ENCODE measurements at places on chromosomes 5 and 9.

- no peak for DNase-seq
Observed at GRCh38 chr9:99172124-99173091, 49.3 kb downstream of the ALG2 start.

DNA sequence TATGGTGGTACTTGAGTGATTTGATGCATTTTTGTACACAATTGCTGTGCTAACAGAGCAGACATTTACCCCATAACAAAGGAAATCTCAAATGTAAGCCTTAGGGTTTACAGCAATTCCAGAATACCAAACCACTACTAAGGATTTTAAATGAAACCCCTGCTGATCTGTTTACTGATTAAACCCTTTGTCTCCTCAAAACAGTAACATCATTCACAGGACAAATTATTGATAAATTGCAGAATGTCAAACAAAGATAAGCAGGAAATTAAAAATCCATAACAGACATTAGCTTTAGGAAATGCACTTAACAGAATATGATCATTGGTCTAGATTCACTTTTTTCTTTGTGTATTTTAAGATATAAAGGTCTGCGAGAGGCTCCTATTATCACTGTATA lies 1016.4 kb upstream of the DMAC1 start:
- DNase-seq: no peak

DNA sequence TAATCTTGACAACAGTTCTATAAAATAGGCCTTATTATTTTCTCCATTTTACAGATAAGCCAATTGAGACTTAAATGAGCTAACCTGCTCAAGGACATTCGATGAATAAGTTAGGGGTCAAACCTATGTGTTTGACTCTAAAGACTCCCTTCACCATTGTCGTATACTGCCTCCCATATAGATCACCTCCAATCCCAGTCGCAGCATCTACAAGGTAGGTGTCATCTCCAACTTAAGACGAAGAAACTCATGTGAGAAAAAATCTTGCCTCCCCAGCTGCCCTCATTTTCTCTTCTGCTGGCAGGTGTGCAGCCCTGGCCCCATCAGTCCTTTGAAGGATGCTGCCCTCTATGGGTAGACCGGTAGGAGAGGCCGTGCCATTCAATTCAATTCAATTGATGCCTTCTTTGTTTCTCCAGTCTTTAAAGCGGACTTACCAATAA lies 75.2 kb upstream of the SMARCA2 start:
- DNase-seq: no peak

DNA sequence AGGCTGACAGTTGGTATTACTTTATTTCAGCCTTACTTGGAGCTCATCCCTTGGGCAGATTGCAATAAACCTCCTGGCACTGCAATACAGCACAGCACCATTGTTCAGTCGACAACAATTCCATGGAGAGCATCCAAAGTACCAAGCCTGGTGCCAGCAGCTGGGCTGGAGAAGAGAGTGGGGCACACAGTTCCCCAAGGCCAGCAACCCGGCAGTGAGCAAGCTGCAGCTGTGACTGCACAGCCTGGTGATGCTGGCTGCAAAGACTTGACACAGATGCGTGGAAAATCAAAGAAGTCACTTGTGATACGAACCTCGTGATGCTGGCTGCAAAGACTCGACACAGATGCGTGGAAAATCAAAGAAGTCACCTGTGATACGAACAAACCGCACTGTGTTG lies 125.4 kb downstream of the ATPSCKMT start:
- no peak for DNase-seq

DNA sequence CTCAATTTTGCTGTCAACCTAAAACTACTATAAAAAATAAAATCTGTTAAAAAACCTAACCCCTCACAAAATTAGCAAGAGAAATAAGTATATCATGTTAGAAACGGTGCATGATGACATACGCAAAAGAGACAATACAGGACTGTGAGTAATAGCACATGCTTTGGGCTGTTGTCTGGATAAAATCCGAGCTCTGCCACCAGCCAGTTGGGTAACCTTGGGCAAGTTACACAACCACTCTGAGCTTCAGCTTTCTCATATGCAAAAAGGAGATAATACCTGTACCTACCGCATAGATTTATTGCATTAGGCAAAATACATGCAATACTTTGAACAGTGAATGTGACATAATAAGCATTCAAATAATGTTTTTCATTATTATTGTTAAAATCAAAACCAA lies 481.7 kb downstream of the TLE1 start:
- DNase-seq: no peak

- DNase-seq: peak; percentile 72
Observed at GRCh38 chr5:150573867-150574817, 66.2 kb downstream of the NDST1 start.

GRCh38 chr5:83009408-83009807 lies 67.8 kb downstream of the TMEM167A start:
- no peak for DNase-seq

GRCh38 chr5:5293029-5293428 lies 129.4 kb upstream of the ICE1 start:
- no peak for DNase-seq

- DNase-seq: peak; percentile 80
Observed at GRCh38 chr5:132497488-132497997, 7.0 kb upstream of the IRF1 start.

GRCh38 chr9:94761481-94761880 lies 35.0 kb downstream of the AOPEP start:
- DNase-seq: no peak

DNA sequence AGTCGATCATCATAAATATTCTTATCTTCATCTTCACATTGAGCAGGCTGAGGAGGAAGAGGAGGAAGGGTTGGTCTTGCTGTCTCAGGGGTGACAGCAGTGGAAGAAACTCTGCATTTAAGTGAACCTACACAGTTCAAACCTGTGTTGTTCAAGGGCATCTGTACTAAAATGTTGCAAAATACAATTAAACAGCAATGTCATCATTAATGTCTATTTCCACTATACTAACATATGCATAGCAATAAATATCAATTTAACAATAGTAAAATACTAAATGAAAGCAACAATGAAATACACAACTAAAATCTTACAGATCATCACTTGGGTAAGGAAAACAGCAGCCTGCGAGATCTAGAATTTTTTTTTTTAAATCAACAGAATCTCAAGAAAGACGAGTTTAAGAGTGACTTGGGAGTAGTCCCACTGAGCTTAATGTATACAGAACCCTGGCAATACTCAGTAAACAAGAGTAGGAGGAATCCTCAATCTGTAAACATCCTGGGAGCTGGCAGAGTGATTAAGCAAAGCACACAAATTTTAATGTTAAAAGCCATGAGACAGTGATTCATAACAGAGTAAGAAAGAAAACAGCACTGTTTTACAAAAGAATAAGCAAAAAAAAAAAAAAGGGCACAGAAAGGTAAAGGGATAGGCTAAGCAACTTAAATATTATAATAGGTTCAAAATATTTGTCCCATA lies 10.0 kb downstream of the HOMER1 start:
- DNase-seq: no peak

GRCh38 chr5:597871-598563 lies 14.1 kb upstream of the CEP72 start:
- no peak for DNase-seq

- DNase-seq: no peak
Observed at GRCh38 chr5:81783401-81783800, 32.5 kb upstream of the SSBP2 start.

DNA sequence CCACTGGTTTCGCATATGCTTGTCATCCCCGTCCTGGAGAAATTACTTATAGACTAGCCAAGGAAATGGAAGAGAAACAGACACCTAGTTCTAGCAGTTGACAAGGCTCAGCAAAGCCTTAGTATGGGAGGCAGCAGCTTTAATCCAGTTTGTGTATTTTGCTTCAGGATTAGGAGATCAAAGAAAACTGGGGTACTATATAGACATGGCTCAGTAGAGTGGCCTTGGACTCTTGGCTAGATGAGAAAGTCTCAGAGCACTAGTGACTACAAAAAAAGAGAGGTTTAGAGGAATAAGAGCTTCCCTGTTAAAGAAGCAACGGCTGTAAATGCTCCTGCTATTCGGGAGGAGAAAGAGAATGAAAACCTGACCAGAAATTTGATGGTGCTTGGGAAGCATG lies 349.1 kb downstream of the CTNND2 start:
- DNase-seq: no peak

DNA sequence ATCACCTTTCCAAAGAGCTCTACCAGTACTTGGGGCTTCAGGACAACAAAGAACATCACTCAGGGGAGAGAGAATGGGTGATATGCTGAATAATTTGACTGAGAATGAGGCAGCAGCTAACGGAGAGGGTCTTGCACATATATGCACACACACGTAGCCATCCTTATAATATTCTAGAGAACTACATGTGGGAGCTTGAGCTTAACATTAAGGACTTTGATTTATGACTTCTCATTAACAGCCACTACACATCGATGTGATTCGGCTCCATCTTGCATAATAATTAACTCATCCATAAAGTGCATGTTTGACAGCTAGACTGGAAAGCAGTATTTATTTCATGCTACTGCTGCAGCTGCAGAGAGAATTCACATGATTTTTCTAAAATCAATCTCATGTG lies 163.4 kb downstream of the RAB3C start:
- DNase-seq: no peak

DNA sequence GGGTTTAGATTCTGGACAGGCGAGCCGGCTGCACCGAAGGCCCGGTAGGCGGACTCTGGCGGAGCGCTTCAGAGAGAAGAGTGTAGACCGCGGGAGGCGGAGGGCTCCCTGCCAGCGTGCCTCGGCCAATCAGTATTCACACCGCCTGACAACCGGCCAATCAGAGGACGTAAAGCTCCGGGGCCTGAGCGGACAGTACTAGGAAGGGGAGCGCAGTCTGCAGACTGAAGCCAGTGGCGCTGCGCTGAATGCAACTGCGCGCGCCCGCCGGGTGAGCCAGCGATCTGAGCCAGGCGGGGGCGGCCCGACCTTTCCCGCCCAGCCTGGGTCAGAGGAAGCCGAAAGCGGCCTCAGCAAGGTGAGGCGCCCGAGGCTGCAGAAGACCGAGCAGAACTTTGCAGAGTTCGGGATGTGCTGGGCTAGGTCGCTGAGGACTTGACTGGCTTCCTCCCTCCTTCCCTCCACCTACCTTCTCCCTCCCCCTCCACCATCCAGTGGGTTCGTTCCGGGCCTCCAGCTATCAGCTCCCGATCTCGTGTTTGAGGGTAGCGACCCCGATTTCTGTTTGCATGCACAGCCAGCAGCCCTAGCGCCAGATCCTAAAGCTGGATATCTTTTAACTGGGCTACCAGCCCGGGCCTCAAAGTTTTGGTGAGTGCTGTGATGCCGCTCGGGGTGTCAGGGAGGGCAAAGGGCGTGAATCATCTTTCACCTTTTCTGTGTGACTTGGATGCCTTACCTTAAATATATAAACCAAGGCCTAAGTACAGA lies at the start of gene DMRT2:
DMRT2 (plus strand) TSS at position 233 of the 771 bp plus-strand sequence. CDS start 1,257 bp downstream, outside the sequence.
- peak; percentile 82 for DNase-seq
